ENCODE measurements at places on chromosomes 7 and 10. TPM values are rescaled to one million over a fixed set of nuclear protein-coding genes. Genes with fewer than 3 reads are reported as not detected.

WEE2 gene
- total RNA-seq: not detected

MMD2 gene
- not detected for total RNA-seq

IRF5 gene
- total RNA-seq: 1.6 TPM

FAM237B gene
- not detected for total RNA-seq

ASB10 gene
- 17.3 TPM for total RNA-seq

RNF133 gene
- total RNA-seq: 0.43 TPM

CDH23 gene
- total RNA-seq: 9.3 TPM

CARD11 gene
- 0.32 TPM for total RNA-seq

TFR2 gene
- 0.13 TPM for total RNA-seq

ZYX gene
- total RNA-seq: 126 TPM

CYP26A1 gene
- not detected for total RNA-seq

PROSER2 gene
- total RNA-seq: 1.3 TPM

MKI67 gene
- 1.1 TPM for total RNA-seq

ELAPOR2 gene
- 8.9 TPM for total RNA-seq

RBP3 gene
- total RNA-seq: not detected

SORCS1 gene
- 0.43 TPM for total RNA-seq

FRA10AC1 gene
- total RNA-seq: 21.1 TPM

PGAM2 gene
- 322 TPM for total RNA-seq

SORBS1 gene
- total RNA-seq: 1,045 TPM

ENTPD1 gene
- 14.7 TPM for total RNA-seq

CRYGN gene
- not detected for total RNA-seq

CFAP43 gene
- 0.08 TPM for total RNA-seq

SH2D4B gene
- not detected for total RNA-seq

CALCR gene
- not detected for total RNA-seq

LIPF gene
- not detected for total RNA-seq

CALHM2 gene
- total RNA-seq: 12.7 TPM

SPDYE2 gene
- total RNA-seq: not detected

GNG11 gene
- 14.3 TPM for total RNA-seq

TMEM196 gene
- total RNA-seq: not detected

GOLGA7B gene
- 0.54 TPM for total RNA-seq

PITRM1 gene
- total RNA-seq: 85.3 TPM

TRPV6 gene
- total RNA-seq: not detected

MYH16 gene
- total RNA-seq: not detected

CTBP2 gene
- total RNA-seq: 35.9 TPM

TSPAN13 gene
- total RNA-seq: 13.5 TPM

H2BK1 gene
- total RNA-seq: not detected

Data from cardiac septum (tissue), 1 donor.